ENCODE measurements at places on chromosomes 2 and 18. TPM values are rescaled to one million over a fixed set of nuclear protein-coding genes. Genes with fewer than 3 reads are reported as not detected.

The PRKAG3 gene
- not detected for total RNA-seq

The NFU1 gene
- 46.2 TPM for total RNA-seq

The PAX8 gene
- total RNA-seq, result 0.43 TPM

The POTEC gene
- total RNA-seq, result not detected

The IL36A gene
- not detected for total RNA-seq

The PTPRN gene
- total RNA-seq, result 1.1 TPM

The CNTNAP5 gene
- total RNA-seq, result not detected

The SPATA3 gene
- 0.76 TPM for total RNA-seq

The C1QL2 gene
- not detected for total RNA-seq

The POTEI gene
- not detected for total RNA-seq

The TYMS gene
- 329 TPM for total RNA-seq

The AOX1 gene
- total RNA-seq, result 0.54 TPM

The FBLN7 gene
- 7.9 TPM for total RNA-seq

The ANKRD36C gene
- total RNA-seq, result 41.5 TPM

The CYTIP gene
- total RNA-seq, result 514 TPM

The MROH2A gene
- not detected for total RNA-seq

The FAP gene
- not detected for total RNA-seq

The MYCN gene
- 0.22 TPM for total RNA-seq

The FBXO15 gene
- total RNA-seq, result 2.1 TPM

The RBMS1 gene
- 35.8 TPM for total RNA-seq

The EPAS1 gene
- 8.3 TPM for total RNA-seq

The OBSL1 gene
- total RNA-seq, result 1.3 TPM

The ATOH8 gene
- not detected for total RNA-seq

The RBM45 gene
- total RNA-seq, result 10.6 TPM

The CAPN13 gene
- not detected for total RNA-seq

The PLCD4 gene
- 0.49 TPM for total RNA-seq

All from activated CD8-positive, alpha-beta T cell treated with anti-CD3 and anti-CD28 coated beads for 36 hours (primary cell).